ENCODE measurements at places on chromosomes 3 and 15.

DNA sequence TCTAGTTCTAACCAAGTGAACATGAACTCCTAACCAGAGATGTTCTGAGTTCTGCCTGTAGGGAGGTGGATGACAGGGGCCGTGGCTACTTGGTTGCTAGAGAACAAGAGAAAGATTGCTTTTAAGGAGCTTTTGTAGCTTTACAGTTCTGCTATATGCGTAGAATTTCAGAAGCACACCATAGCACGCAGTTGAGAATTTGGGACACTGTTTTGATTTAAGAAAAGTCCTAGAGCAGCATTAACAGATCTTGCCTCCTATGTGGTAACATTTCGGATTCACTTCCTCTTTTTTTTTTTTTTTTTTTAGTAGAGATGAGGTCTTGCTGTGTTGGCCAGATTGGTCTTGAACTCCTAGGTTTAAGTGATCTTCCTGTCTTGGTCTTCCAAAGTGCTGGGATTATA, 181.7 kb downstream of the TCF12 start:
- DNase-seq: no peak

GRCh38 chr3:31442755-31443154, 90.0 kb upstream of the STT3B start:
- no peak for DNase-seq

DNA sequence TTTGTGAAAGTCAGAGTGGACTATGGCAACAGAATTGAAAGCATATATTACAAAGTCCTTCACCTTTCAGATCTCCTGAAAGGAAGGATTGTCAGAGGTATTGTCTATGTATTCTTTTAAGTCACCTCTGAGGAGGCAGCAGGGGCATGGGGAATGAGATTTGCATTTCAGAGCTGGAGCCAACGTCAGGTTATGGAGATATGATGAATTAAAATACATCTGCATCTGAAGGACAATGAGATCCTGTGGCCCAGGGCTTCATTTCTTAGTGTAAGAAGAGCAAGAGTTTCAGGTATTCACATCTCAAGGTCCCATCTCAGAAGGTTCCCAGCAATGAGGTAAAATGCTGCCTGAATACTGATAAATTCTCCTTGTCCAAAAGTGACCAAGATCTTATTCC, 695.8 kb downstream of the TUSC7 start:
- DNase-seq: no peak

GRCh38 chr15:101153801-101154656, 97.8 kb downstream of the CHSY1 start:
- DNase-seq: no peak

DNA sequence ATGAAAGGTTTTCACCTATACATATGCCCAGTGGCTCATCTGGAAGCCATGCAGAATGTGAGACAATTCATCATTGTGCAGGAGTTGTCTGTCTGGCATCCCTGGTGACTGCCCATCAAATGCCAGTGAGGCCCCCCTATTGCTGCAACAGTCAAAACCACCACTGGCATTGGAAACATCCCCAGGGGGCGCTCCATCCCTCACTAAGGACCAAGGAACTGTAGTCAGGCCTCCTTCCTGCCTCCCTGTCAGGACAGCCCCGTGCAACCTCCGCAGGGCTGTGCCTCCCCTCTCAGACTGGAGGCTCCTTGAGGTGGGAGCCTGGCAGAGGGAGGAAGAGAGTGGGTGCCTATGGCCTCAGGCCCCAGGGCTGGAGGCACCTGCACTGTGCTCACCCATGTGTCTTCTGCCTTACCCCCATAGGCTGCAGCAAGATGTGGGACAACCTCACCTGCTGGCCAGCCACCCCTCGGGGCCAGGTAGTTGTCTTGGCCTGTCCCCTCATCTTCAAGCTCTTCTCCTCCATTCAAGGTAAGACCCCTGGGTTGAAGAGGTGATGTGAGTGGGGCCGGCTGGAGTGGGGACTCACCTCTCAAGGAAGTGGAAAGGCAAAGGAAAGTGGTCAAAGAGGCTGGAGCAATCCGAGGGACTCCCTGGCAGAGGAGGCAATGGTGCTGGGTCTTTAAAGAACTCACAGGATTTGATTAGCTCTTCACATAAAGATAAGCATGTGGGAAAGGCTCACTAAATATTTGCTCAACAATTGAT, 16.5 kb downstream of the VIPR1 start:
- peak; percentile 40 for DNase-seq

- no peak for DNase-seq
Measured at GRCh38 chr3:149145356-149145755, 15.9 kb downstream of the HPS3 start.

DNA sequence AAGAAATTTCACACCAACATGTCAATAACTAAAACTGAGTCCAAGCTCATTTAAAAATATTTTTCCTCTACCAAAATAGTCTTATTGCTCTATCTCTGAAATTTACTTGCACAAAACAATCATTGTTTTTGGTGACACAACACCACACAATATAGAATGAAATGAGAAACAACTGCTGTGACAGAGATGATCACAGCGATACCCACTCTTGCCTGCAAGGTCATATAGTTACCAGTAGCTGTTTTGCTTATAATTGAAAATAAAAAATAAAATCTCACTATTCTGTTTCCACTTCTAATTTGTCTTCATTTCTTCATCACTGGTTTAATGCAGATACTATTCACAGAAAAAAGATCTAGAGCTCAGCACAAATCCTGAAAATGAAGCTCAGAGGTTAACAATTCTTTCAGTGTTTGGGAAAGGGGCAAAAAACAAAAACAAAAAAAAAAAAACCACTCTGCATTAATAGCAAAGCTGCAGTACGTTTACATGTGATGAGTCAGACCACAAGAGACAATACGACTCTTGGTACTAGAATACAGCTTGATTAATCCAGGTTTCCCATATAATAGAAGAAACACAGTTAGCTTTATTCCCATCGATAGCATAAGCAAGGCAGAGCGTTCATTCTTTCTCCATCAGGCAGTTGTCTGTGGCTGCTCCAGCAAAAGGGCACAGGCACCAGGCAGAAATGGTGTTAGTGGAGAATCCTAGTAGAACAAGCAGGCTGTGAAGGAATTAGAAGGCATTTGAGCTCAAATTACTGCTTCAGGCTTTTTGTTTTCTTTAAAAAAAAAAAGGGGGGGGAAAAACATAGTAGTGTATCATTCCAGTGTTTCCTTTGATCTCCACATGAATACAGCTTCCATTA, 773 bp downstream of the ANKRD28 start:
- DNase-seq: no peak

DNA sequence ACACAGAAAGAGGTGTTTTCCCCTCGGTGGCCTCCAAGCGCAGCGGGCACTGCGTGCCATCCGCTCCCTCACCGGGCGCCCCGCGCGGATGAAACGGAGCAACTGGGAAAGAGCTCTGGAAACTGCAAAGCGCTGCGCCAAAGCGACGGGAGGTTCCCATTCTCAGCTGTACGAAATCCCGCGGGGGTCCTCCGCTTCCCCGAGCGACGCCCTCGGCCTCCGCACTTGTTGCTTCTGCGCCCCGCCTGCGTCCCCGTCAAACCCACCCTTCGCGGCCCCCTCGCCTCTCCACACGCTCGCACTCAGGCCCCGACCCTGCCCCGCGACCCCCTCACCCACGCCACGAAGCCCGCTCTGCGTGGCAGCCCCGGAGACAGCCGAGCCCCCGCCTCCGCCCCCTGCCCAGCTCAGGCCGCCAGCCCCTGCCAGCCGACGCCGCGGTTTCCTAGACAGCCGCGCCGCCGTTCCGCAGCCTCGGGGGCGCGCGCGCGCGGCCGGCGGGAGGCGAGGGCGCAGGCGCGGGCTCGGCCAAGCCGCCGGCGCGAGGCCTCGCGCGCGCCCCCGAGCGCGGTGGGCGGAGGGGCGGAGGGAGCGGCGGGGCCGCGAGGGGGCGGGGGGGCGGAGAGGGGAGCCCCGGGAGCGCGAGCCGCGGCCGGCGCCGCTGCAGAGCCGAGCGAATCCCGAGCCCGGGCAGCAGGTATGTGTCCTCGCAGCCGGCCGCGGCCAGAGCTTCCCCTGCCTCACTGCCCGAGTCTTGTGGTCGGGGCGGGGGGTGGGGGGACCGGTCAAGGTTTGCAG, at the start of gene TMEM266:
TSS of gene TMEM266 (plus strand) at position 666 of the 798 bp plus-strand sequence. CDS start 74,279 bp downstream, outside the sequence.
- DNase-seq: no peak

Data from effector memory CD8-positive, alpha-beta T cell (primary cell).